ENCODE measurements at places on chromosomes 11 and 22.

GRCh38 chr11:133058501-133058900 lies 473.8 kb downstream of the OPCML start:
- no peak for DNase-seq

- DNase-seq: no peak
These were observed 10.5 kb downstream of the DNAJB13 start for GRCh38 chr11:73961321-73961720.

- peak; percentile 55 for DNase-seq
These were observed 11.7 kb downstream of the CXCR5 start for GRCh38 chr11:118895093-118896039.

GRCh38 chr11:123671534-123671933 lies 17.1 kb upstream of the SCN3B start:
- no peak for DNase-seq

- no peak for DNase-seq
These were observed 92.1 kb downstream of the PARVA start for GRCh38 chr11:12469451-12469850.

DNA sequence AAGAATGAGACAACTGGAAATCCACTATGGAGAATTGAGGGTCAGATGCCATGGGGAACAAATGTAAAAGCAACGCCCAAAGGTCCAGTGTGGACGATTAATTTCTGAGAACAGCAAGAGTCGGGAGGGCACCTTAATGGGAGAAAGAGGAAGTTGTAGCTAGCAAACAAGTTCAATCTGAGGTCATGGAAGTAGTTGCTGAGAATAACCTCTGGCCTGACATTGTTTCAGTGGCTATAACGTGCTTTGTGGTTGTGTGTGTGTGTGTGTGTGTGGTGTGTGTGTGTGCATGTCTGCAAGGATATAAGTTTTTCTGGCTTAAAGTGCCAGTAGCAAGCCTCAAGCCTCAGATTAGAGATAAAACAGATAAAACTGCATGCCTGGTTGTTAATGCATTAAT lies 1630.1 kb upstream of the TENM4 start:
- DNase-seq: no peak

- no peak for DNase-seq
These were observed 1.2 kb upstream of the GRK2 start for GRCh38 chr11:67264877-67265632.

- no peak for DNase-seq
These were observed 12.5 kb downstream of the HSD17B12 start for GRCh38 chr11:43693069-43693468.

- DNase-seq: no peak
These were observed 14.5 kb upstream of the BID start for GRCh38 chr22:17788528-17789378.

GRCh38 chr11:12845739-12846358 lies 163.3 kb upstream of the RASSF10 start:
- no peak for DNase-seq

DNA sequence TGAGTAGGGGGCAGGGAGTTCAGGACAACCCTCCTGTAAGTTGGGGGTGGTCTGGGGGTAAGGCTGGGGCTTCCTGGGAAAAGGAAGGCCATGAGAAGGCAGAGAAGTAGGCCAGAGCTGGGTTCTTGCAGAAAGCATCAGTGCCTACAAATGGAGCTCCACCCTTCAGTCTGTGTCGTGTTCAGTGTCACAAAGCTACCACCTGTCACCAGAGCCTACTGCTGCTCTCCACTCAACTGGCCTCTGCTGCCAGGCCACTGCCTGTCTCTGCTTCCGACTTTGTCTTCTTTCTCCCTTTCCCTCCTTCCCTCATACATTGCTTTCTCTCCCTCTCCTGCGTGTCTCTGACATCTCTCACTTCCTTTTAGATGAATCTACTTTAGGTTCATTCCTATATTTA lies 3.4 kb upstream of the WBP2NL start:
- DNase-seq: no peak

DNA sequence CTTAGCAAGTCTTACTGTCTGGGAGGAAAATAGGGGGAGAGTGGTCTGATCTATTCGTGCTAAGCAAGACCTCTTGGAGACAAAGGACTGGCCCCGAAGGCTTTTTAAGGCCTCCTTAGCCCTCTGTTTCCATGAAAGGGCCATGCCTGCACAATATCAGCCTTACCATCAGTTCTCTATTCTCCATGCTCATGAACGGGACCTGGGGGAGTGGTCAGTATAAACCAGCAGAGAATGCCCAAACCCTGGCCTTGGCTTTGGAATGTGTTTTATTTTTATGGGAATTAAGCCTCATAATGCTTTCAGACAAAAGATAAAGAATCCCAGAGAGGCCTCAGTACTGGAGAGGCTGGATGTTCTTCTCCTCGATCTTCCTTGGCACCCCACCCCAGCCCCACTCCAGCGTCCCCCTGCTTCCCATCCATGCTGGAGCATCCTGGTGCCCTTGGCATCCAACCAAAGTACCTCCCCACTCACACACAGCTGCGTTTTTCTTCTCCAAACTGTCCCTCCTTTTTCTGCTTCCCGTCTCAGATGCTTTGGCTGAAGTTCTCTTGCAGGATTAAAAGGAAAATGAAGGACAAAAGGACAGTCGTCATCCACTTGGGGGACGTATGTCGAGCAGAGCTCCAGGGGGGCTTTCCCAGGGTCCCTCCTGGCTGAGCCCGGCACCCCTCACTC lies 18.6 kb downstream of the FXYD6 start:
- DNase-seq: no peak

DNA sequence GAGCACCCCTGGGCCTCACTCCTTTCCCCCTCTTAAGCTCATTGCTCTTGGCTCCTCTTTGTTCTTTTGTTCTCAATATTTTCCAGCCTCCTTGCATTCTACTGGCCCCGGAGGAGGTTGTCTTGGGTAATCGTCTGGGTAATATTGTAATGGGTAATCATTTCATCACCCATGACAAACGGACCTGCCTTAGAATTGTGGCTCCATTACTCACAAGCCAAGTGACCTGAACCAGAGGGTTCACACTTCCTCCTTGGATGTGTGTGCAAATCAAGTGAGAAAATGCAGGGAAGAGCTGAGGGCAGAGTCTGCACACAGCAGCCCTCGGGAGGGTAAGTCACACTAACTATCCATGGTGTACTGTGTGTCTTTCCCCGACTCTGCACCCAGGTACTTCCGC lies 305.0 kb downstream of the BUD13 start:
- DNase-seq: no peak

GRCh38 chr22:30004694-30005093 lies 75.6 kb upstream of the HORMAD2 start:
- no peak for DNase-seq

GRCh38 chr11:107217444-107217843 lies 199.2 kb upstream of the GUCY1A2 start:
- no peak for DNase-seq

- DNase-seq: no peak
These were observed 17.8 kb downstream of the MYO18B start for GRCh38 chr22:25759825-25760231.

DNA sequence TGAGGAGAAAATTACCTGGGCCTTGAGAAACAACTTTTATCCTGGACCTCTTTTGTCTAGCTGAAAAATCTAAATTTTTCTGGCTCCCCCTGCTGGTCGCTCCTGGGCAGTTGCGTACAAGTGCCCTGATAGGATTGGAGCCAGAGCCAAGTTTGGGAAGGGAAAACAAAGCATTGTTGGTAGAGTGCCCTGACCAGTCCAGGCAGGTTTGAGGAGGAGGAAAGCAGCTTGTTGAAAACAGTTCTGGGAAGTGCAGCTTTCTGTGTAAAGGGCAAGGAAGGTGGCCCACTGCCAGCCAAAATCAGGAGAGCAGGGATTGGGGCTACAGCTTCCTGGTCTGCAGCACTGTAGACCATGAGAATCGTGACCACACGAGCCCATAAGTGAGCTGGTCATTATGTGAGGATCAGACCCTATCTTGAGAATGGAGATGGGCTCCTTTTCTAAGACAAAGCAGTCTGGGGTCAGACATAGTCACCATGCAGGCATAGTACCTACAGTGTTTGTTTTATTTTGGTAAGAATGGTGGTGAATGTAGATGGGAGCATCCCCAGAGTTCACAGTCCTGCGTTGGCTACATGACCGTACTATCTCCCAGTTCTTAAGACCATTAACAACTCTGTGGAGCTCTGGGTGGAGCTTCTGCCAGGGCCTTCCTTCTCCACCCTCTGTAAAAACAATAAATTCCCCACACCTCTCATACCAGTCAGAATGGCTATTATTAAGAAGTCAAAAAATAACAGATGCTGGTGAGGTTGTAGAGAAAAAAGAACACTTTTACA lies 21.3 kb upstream of the PIK3IP1 start:
- peak; percentile 31 for DNase-seq

GRCh38 chr11:69052343-69053168 lies 3.8 kb downstream of the TPCN2 start:
- no peak for DNase-seq

DNA sequence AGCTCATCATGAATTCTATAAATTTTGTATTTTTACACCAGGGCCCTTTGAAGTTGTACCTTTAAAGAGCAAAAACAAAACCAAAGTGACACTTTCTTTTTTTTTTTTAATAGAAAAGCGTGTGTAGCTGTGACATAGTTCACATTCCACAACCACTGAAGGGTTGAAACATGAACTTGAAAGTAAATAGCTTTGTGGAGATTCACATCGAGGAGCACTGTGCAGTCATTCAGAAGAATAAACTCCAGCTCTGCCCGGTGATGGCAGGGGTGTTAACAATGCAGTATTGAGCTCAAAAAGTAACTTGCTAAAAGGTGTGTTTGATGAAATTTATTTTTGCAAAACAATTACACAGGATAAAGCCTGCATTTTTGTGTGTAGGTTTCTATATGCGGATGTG lies 1166.2 kb downstream of the TBC1D22A start:
- DNase-seq: no peak

DNA sequence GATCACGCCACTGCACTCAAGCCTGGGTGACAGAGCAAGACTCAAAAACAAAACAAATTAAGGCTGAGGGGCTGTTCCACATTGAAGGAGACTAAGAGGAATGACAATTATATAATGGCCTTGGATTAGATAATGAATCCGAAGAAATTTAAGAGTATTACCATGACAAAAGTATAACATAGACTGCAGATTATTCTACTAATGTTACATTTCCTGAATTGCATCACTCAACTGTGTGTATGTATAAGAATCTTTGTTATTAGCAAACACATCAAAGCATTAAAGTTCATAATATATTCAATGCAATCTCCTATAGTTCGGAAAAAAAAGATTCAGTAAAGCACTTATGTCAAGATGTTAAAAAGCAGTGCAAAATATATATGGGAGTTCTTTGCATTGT lies 27.5 kb downstream of the CSTF3 start:
- DNase-seq: no peak

DNA sequence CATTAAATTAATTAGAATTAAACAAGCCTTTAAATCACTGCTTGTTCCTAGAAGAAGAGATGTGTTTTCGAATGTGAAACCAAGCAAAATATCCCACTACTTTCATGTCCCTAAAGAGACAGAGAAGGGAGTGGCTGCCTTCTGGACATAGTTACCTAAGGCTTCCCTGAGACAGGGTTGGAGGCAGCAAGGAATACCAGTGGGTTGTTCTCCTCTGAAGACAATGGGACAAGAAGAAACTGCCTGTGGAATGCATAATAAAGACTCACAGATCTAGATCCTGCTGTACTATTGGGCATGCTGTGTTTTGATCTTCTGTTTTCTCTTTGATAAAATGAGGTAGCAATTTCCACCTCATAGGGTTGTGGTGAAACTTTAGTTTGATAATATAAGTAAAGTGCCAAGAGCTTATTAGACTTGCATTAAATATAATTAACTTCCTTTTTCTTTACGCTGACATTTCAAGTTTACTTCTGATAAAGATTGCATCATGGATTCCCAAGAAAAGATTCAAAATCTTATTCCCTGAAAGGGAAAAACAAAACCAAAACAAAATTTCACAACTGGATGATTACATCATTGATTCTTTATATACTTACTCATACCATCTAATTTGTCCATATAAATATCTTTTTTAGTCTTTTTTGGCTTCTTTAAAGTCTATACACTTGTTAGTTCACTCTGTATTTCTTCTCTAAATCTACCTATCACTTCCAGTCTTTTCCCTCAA lies 621.3 kb downstream of the ETS1 start:
- DNase-seq: no peak

GRCh38 chr11:92623055-92623454 lies 346.4 kb upstream of the MTNR1B start:
- no peak for DNase-seq

GRCh38 chr11:116300232-116300631 lies 472.6 kb downstream of the BUD13 start:
- no peak for DNase-seq

DNA sequence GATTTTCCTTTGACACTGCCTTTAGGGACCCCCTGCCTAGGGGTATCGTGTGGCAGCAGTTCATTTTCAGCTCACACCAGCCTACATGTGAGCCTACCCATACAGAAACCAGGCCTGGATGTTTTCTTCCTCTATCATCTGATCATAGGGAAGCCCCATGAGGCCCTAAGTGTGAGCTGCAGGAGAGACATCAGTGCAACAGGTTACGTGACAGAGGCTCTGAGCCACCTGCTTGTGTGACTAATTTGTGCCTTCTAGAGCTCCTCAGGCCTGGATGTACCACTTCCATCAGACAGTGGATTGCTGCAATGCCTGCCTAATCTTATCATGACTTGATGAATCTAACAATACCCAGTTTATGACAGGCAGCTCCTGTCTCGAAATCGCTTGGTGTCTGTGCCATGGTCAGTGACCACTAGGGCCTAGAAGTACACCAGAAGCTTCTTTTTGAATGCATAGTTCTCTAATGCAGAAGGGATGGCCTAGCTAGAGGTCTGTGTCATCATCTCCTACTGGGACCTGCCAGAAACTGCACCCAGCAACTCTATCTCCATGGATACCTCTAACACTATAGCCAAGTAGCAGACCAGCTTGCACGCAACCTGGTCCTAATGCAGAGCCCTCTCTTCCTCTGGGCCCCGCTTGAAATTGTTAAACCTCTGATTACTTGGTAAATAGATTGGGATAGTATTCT lies 109.7 kb upstream of the CLPB start:
- DNase-seq: no peak

GRCh38 chr11:74929431-74930363 lies 19.2 kb downstream of the XRRA1 start:
- peak; percentile 31 for DNase-seq

GRCh38 chr22:44378380-44378779 lies 65.6 kb upstream of the SHISAL1 start:
- no peak for DNase-seq

DNA sequence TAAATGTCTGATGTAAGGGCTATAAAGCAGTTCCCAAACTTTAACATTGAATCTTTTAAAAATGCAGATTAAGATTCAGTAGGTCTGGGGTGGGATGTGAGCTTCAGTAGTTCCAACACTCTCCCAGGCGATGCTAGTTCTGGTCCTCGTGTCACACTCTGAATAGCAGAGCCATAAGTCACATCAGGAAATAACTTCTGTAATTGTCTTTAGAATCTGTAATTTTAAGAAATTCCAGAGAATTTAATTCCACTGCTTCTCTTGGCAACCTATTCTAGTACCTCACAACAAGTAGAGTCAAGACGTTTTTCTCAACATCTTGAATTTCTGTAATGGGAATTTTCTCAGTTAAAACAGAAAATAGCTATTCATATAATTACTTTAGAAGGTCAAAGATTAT lies 223.1 kb downstream of the TMEM135 start:
- no peak for DNase-seq

Measured in stimulated activated CD8-positive, alpha-beta memory T cell treated with anti-CD3 and anti-CD28 coated beads, Interleukin-7, amount 100 ng/mL, for 4 hours (primary cell).